Stimulated activated CD4-positive, alpha-beta T cell treated with anti-CD3 and anti-CD28 coated beads, Interleukin-1b, Interleukin-23, amount 100 ng/mL, for 1 hour (primary cell): ENCODE measurements at places on chromosomes 11 and 22.

DNA sequence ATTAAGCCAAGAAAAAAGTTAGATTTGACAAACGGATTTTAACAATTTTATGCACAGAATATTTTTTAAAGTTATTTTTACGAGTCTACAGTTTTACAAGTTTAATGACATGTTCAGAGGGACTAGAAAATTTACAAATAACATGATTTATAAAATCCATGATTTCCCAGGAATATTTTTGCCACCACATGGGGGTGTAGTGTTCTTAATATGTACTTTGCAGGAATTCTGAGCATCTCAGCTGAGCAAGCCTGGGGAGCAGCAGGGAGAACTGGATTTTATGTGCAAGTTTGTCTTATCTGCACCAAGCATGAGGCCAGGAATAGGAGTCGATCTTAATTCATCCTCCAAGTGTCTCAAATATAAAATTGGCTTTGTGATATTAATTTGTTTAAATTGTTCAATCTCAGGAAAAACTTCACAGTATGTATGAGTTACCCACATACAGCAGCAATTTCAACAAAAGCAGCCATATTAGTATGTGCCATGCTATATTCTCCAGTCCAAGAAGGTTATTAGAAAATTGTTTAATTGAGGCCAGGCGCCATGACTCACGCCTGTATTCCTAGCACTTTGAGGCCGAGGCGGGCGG, 826.3 kb downstream of the DLG2 start:
- no peak for DNase-seq

DNA sequence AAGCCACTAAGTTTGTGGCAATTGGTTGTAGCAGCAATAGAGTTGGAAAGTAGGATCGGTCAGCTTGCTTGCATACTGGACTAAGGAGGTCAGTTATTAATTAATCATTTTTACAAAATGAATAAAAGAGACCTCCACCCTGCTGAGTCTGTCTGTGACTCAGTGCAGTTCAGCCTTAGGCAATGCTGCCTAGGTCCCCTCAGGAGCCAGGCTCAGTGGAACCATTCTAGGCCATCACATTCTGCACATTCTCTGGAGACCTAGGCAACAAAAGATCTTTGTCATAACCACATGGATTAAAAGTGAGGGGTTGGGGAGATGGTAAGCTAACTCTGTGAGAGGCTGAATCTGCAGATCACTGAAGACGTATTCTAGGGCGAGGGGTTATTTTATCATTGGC, 178.7 kb upstream of the CADM1 start:
- no peak for DNase-seq

DNA sequence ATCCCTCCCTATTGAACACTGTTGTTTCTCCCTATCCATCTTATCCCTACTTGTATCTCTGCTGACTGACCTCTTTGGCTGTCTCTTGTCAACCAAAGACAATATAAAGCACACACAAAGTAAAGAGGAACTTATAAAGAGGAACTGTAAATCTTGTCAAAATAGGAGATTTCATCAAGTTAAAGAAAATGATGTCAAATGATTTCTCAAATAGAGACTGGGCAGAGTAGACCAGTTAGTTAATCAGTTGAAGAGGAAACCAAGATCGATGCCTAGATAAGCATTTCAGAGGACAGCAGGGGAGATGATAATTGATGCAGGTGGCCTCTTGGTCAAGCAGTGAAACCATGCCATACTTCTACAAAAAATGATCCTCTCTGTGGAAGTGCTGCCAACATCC, 22.7 kb downstream of the KCNQ1OT1 start:
- DNase-seq: no peak

- DNase-seq: no peak
These were observed 43.9 kb downstream of the DDX6 start for GRCh38 chr11:118746988-118747585.
